ENCODE measurements at places on chromosomes 16 and 17. TPM values are rescaled to one million over a fixed set of nuclear protein-coding genes. Genes with fewer than 3 reads are reported as not detected.
A peak's percentile ranks its signal among the peaks of the same experiment; 100 is the strongest.

- no peak overlapping the region for H3K27ac ChIP-seq
- H3K27me3 ChIP-seq = no peaks in the 10 kb centered on the region
- no peaks in the 10 kb centered on the region for H3K4me1 ChIP-seq
- no peak overlapping the region for H3K4me3 ChIP-seq
- no peaks in the 10 kb centered on the region for H3K36me3 ChIP-seq
These were observed 17.8 kb upstream of the CLEC3A start for GRCh38 chr16:78004517-78004916.

Gene PRR35
- 7.2 TPM for total RNA-seq

Gene AGRP
- 1.2 TPM for total RNA-seq

Gene TP53TG3F
- 3.7 TPM for total RNA-seq

DNA sequence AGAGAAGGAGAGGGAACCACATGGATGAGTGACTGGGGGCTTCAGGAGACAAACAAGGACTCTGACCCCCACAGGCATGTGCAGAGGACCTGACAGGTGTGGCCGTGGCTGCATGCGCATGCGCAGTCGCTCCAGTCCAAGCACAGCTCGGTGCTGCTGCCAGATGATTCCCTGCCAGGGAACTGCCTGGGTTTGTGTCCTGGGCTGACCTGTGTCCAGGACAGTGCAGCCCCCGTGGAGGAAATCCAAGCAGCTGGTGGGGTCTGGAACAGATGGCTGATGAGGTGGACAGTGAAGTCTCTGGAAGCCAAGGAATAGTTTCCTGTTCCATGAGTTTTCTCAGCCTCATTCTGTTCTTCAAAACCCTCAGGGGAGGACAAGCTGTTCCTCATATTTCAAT, 27.3 kb downstream of the LASP1 start:
- H3K4me1 ChIP-seq = peaks cover 49% of the 10 kb centered on the region
- H3K27me3 ChIP-seq = no peaks in the 10 kb centered on the region
- no peak overlapping the region for H3K4me3 ChIP-seq
- DNase-seq = peak; percentile 69
- no peaks in the 10 kb centered on the region for H3K36me3 ChIP-seq
- H3K27ac ChIP-seq = peak overlapping the region; percentile 19

Data from testis (tissue), 5 donors.